H54 (cell line): ENCODE measurements at places on chromosomes 3 and 15.
A peak's percentile ranks its signal among the peaks of the same experiment; 100 is the strongest.

DNA sequence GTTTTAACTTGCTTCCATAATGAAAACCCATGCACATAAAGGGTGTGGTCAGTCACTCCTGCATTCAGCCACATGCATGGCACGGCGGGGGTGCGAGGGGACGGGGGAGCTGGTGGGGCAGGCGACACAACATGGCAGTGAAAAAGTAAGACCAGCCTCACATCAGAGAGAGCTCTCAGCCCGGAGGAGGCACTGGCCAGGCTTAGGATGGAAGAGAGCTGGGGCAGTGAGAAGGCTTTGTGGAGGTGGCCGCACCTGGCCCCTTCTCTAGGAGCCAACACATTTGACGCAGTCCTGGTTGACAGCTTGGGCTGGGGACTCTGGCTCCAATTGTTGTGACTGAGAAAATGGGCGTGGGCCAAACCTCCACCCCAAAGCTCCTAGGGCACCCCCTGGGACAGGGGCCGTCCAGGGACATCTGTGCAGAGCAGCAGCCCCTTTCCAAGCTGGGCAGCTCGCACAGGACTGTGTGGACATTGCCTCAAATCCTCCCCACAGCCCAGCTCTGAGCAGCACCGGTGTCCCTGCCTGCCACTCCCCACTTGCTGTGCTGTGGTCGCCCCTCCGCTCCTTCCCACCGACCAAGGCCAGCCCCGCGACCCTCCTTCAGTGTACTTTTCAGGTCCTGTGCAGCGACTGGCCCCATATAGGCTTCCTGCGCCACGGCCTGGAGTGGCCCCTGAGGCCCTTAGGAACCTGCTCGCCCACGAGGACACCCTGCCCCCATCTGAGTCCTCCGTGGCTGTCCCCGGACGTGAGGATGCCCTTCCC, 126.0 kb upstream of the IQSEC1 start:
- DNase-seq, result no peak

DNA sequence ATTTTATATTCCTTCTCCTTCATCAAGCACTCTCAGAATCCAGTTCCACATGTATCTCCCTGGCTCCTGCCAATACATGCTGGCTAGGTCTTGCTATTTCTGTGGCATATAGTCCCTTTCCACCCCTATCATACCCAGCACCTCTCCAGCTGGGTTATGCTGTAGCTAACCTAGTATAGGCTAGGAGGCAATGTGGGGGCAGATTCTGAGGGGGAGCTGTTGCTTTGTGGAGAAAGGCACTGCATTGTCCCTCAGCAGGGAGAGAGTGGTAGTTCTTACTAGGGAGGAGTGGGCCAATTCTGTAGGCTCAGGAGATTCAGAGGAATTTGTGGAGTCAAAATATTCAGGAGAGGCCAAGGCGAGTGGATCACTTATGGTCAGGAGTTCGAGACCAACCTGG, 39.4 kb upstream of the UBL7 start:
- no peak for DNase-seq

DNA sequence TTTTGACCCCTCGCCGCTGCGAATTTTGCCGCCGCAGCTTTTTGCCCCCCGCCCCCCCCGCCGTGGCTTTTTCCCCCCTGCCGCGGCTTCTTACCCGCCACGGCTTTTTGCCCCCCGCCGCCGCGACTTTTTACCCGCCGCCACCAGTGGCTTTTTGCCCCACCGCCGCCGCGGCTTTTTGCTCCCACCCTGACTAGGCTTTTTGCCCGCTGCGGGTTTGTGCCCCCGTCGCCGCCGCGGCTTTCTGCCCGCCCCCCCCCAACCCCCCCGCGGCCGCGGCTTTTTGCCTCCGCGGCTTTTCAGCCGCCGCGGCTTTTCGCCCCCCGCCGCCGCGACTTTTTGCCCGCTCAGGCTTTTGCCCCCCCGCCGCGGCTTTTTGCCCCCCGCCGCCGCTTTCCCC, 598.1 kb downstream of the GOLGA6L6 start:
- DNase-seq, result no peak

- no peak for DNase-seq
Observed at GRCh38 chr15:29935296-29936004, 113.2 kb upstream of the TJP1 start.

- no peak for DNase-seq
Observed at GRCh38 chr3:172739462-172739861, 11.1 kb upstream of the ECT2 start.

DNA sequence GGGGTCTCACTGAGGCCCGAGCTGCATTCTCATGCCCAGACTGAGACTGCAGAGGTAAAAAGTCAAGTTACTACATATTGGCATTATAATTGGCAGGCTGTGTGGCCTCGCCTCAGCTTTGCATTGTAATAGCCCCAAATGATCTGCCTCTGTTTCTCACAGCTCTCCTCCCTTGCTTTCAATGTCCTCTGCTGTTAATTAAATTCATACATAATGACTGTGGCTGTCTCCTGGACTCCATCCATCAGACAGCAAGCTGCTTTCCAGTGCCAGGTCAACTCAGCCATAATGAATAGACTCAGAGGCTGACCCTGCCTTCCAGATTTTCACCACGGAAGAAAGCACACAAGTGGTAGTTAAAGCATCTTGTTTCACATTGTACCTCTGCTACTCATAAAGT, 7.6 kb upstream of the RTP4 start:
- no peak for DNase-seq

GRCh38 chr3:186570941-186571643, 572 bp downstream of the DNAJB11 start:
- DNase-seq, result no peak

GRCh38 chr3:30048431-30048830, 558.0 kb upstream of the TGFBR2 start:
- no peak for DNase-seq

DNA sequence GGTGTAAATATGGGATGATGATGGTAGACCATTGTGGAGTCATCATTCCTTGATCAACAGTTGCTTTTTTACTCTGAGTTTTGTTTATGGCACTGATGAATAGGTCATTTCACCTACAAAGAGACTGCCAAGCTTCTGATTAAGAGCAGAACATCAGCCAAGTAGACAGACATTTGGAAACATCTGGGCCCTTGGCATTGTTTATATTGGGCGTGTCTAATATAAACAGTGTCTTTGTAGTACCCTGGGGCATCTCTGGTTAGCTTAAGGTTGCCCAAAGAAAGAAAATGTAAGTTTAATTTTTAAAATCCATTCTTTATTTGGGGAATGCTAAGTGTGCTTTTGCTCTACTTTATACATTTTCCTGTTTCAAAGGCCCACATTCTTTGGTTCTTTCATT, 377.0 kb downstream of the FEZF2 start:
- no peak for DNase-seq

DNA sequence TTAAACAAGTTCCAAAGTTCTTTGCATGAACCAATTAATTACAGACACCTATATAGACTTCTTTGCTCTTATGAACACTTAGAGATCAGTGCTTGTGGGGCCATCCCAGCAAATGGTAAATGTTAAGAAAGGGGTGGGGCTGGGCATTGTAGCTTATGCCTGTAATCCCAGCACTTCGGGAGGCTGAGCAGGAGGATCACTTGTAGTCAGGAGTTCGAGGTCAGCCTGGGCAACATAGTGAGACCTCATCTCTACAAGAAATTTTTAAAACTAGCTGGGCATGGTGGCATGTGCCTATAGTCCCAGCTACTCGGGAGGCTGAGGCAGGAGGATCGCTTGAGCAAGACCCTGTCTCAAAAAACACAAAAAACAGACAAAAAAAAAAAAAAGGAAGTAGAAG, 19.4 kb upstream of the STARD5 start:
- no peak for DNase-seq

DNA sequence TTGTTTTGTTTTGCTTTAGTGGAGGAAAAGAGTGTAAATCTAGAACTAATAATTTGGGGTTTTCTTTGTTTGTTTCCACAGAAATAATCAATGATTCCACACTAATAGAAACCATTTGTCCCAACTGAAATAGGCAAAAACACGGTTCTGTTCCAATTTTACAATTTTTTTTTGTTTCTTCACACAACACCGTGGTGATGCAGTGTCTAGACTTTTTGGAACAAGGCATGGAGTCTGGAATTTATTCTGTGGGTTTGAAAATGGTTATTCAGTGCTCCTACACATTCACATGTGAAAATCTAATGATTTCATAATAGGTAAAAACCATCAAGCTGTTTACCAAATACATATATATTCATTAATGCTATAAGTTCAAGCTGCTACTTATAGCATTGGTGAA, 629.0 kb upstream of the TGFBR2 start:
- no peak for DNase-seq

GRCh38 chr3:187741403-187742350, 3.6 kb downstream of the BCL6 start:
- DNase-seq, result peak; percentile 53
